Hematopoietic multipotent progenitor cell treated with erythropoietin and hydrocortisone succinate and interleukin-3 and kit ligand, for 4 days (in vitro differentiated cells): ENCODE measurements at places on chromosomes 6 and 20.

- DNase-seq: no peak
Measured at GRCh38 chr20:59451641-59452040, 151.2 kb downstream of the EDN3 start.

GRCh38 chr6:137910424-137910834 lies 43.4 kb downstream of the TNFAIP3 start:
- peak; percentile 87 for DNase-seq

- DNase-seq: no peak
Measured at GRCh38 chr6:113493991-113494390, 363.2 kb upstream of the MARCKS start.

- DNase-seq: peak; percentile 76
Measured at GRCh38 chr6:32589596-32590449, at the start of gene HLA-DRB1. Gene HLA-DRB1, minus strand, starts transcription at chr6:32589848. Its CDS starts 106 bp downstream, at chr6:32589742.

DNA sequence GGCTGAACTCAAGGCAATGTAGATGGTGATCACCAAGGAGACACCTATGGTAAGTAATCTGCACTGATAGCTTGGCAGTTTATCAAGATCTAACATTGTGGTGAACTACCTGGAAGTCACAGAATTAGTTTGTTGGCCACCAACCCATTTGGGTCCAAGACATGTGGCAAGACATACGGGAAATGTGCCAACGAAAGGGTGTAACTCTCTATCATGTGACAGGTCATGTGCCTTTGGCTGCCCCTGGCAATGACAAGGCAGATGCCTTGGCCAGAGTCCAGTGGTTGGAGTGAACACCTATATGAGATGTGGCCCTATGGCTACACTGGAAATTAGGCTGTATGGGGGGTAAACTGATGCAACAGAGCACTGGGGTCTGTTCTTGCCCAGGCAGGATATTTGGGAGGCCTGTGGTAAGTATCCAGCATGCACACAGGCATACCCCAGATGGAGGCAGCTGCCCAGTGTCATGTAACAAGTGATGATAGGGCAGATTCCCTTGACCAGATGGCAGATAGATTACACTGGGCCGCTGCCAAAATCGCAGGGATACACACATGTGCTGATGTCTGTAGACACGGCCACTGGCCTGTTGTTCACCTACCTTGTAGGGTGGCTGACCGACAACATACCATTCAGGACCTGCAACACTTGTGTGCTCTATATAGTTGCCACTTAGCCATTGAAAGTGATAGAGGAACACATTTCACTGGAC lies 35.5 kb upstream of the HSF2 start:
- no peak for DNase-seq

DNA sequence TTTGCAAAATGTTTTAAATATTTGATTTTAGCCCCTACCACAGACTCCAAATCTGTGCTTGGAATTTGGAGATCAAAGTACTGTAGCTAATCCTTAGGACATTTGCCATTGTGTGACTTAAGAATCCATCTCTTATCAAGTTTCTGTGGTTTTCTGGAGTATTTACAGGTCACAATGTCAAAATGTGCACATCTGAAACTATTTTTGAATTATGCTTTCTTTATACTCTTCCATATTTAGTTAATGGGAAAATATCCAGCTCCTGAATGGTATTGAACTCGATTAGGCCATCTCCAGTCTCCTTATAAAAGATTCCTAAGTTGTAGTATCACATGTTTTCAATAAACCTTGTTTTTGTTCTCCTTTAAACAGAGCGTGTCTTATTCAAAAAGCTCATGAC lies 162.5 kb downstream of the KHDC1L start:
- DNase-seq: no peak

GRCh38 chr6:139742671-139743070 lies 368.2 kb upstream of the CITED2 start:
- DNase-seq: no peak

- DNase-seq: no peak
Measured at GRCh38 chr20:37677969-37678861, 15.6 kb upstream of the CTNNBL1 start.

DNA sequence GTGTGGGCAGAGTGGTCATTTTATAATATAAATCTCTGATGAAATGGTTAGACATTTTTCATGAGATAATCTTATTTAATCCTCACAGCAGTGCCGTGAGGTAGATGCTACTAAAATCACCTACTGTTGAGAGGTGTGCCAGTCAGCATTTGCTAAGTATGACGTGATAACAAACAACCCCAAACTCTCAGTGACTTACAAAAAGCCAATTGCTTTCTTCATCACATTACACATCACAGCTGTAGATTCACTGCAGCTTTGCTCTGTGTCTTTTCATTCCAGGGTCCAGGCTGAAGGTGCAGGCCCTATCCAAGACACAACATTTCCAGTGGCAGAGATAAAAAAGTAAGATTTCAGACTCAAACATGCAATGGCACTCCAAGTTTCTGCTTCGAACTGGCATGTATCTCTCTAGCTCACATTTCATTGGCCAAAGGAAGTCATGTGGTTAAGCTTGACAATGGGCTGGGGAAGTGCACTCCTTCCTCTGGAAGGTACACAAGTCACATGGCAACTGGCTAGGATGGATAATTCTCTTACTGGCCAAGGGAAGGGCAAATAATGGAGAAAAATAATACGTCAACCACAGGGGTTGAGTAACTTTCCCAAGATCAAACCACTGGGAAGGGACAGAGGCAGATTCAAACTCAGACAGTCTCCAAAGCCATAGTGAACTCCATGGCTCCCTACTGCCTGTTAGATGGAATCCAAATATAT lies 69.5 kb upstream of the EPB41L1 start:
- DNase-seq: no peak

DNA sequence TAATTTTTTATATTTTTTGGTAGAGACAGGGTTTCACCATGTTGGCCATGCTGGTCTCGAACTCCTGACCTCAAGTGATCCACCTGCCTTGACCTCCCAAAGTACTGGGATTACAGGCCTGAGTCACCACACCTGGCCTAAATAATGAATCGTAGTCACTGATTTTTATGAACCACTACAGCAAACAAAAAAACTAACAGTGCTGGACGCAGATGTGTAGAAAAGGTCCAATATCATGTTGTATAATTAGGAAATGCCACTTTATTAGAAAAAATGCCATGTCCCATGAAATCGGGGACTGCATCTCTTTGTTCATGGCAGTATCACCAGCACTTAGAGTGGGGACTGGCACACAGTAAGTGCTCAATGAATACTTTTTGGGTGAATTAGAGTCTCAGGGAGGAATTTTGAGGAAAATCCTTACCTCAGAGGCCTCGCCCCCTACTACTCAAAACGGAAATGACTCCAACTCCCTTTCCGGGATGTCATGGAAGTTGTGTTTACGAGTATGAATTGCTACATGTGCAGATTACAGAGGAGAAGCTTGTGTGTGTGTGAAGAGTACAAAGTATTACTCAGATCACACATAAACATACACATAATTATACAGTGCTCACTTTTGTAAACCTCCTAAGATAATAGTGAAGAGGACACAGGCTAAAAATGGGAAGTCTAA lies 43.6 kb upstream of the FAM50B start:
- DNase-seq: no peak

GRCh38 chr6:160106701-160107100 lies 14.9 kb upstream of the SLC22A1 start:
- no peak for DNase-seq

DNA sequence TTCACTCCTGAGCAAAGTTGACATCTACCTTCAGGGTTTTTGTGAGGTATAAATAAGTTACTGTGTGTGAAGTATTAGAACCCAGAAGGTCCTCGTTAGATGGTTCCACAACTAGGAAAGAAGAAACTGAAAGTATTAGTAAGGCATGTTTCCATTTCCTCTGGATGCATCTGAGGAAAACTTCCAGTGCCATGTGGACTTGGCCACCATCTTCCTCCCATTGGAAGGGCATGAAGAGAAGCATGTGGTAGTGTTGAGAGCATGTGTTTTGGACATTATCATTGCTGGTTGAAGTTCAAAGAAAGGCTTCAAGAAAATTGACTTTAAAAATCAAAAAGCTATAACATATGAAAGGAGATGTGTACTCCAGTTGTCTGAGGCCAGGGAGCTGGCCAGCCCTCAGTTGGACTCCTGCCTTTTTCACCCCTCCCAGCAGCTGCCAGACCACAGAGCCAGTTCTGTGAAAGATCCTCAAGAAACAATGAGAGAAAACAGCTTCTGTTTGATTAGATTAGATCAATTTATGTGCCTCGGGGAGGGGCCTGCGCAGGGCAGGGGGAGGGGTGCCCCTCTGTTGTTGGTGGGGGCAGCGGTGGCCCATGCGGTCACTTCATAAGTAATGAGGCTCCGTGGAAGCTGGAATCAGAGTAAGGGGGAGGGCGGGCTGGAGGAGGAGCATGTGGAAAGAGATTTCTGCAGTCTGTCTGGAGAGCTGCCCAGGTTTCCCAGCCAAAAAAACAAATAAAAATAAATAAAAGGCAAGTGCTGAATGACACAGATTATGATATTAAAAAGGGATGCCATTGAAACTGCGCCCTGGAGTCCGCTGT lies 154.0 kb downstream of the JARID2 start:
- DNase-seq: peak; percentile 93

- peak; percentile 30 for DNase-seq
Measured at GRCh38 chr6:34491091-34491430, 25.2 kb downstream of the PACSIN1 start.
